ENCODE measurements at places on chromosomes 1 and 21.

GRCh38 chr1:15139654-15140350 is 13.7 kb upstream of the TMEM51 start:
- no peak for DNase-seq

DNA sequence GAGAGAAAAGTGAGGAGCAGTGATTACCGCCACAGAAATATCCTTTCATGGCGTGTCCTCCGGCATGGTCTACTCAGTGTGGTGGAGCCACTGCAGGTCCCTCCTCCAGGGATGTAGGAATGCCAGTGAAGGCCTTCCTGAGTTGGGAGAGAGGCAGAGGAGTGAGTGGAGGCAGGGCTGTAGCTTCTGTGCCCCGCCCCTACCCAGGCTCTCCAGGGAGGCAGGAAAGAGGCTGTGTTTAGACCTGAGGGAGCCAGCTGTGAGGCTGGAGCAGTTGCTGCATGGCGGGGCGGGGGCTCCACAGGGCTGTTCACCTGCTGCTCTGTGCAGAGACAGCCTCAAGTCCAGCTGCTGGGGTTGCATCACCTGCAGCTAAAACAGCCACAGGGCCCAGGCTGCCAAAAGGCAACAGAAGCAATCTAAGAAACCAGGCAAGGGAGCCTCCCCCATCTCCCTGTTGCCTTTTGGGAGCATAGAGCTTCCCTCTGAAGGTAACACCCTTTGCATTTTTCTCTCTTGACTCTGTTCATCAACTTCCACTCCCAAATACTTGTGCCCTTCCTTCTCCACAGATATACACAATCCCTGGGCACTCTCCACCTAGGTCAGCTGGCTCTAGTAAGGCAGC is 801 bp upstream of the ANXA9 start:
- DNase-seq, result no peak

- no peak for DNase-seq
Measured at GRCh38 chr1:151133018-151133806, 13.2 kb downstream of the SEMA6C start.

GRCh38 chr1:179793281-179793680 is 50.2 kb downstream of the FAM163A start:
- DNase-seq, result no peak

DNA sequence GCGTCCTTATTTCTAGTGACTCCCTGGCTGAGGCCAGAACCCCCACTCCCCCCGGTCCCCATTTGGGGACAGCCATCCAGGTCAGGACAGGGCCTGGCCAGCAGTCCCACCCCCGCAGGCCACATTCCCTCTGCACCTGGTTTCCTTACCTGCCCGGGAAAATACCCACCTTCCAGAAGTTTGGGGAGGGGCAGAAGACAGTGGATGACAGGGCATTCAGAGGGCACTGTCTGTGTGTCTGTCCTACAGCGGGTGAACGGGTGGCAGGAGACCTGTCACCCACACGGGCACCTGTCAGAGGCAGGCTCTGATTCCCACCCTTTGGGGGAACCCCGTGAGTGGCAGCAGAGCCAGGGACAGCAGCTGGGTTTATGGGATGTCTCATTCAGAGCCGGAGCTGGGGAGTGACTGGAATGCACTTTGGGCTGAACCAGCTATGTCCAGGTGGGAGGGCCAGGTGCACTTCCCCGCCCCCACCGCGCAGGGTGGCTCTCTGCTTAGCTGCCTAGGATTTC is 2.0 kb downstream of the ARHGEF16 start:
- DNase-seq, result no peak

GRCh38 chr1:29575277-29575676 is 339.0 kb downstream of the PTPRU start:
- DNase-seq, result no peak

GRCh38 chr1:31222176-31222575 is 17.5 kb downstream of the NKAIN1 start:
- no peak for DNase-seq

DNA sequence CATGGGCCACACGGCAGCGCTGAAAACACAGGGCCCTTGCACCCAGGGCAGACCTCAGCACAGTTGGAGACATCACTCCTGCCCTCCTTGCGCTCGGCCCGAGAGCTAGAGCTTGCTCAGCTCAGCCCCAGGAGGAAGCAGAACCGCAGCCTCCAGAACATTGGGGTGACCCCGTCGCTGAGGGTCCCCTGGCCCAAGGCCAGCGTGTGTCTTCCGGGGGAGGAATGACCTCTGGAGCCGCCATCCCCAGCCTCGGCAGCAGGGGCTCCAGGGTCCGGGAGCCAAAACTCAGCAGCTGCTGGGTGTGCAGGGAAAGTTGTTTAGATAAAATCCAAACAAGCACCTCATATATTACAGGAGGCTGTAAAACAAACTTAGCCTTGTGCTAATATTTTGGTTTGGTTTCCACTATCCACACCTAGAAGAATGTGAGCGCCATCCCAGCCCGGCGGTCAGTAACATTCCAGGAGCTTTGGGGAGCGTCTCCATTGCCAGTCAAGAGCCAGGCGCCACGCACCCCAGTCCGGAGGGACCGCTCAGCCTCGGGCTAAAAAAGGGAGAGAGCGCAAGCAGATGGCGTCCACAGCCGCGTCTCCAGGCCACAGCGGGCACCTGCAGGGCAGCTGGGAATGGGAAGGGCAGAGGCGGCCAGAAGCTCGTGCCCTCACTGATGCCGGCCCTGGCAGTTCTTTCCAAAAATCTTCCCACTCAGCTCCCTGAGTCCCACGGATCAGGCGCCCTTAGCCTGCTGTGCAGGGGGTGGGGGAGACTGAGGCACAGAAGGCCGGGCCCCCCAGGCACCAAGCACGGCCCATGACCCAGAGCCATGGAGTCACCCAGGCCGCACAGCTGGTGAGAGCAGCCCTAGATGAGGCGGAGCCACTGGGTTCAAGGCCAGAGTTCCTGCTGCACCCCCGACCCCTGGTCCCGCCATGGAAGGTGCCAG is 52.0 kb downstream of the SLX9 start:
- DNase-seq, result no peak

GRCh38 chr1:37498872-37499617 is 15.5 kb downstream of the MEAF6 start:
- no peak for DNase-seq

DNA sequence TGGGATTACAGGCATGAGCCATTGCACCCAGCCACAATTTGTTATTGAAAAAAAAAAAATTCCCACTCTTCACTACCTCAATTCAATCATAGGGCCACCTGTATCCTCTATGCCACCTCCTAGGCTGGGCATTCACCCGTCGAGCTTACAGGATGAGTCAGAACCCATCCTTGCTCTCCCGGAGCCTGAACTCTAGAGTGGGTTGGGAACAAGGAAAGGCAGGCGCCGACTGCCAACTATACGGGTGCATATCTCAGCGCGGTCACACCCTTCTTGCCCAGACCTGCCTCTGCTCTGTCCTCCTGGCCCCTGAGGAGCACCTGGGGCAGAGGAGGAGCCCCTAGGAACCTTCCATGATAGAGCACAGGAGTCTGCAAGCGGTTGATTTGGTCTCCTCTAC is 21.4 kb upstream of the LBR start:
- no peak for DNase-seq

DNA sequence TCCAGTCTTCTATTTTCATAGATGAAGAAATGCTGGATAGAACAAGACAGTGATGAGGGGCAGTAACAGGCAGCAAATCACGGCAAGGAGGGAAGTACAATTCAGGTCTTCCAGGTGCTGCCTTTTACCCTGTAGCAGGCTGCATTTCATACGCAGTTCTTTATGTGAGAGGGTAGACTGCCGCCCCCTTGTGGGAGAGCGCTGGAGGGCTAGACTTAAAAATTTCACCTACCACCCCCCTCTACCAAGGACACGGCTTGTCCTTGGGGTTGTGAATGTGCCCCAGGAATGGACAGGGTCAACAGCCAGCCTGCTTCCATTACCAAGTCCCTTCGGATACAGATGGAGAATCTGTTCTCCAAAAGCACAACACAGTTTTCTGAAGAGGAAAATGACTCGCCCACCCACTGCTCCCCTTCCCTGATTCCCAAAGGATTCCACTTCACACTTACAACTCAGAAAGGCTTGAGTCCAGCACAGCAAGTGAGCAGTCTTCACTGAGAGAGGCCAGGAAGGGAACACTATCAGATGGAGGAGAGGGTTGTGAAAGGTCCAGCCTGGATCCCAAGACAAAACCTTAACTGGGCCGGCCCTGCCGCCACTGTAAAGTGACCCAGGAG is 7.4 kb downstream of the WDR77 start:
- DNase-seq, result peak; percentile 33

- no peak for DNase-seq
Measured at GRCh38 chr1:220313576-220313975, 41.3 kb upstream of the RAB3GAP2 start.

- DNase-seq, result no peak
Measured at GRCh38 chr21:44552136-44552535, 831 bp upstream of the KRTAP10-2 start.

GRCh38 chr1:40076895-40077312 is 20.1 kb downstream of the PPT1 start:
- DNase-seq, result no peak

- no peak for DNase-seq
Measured at GRCh38 chr1:41416081-41416480, 54.8 kb downstream of the FOXO6 start.

All from stimulated activated CD8-positive, alpha-beta memory T cell treated with anti-CD3 and anti-CD28 coated beads, Interleukin-4, amount 100 ng/mL, for 4 hours (primary cell).